ENCODE measurements at places on chromosomes 6 and 20.

DNA sequence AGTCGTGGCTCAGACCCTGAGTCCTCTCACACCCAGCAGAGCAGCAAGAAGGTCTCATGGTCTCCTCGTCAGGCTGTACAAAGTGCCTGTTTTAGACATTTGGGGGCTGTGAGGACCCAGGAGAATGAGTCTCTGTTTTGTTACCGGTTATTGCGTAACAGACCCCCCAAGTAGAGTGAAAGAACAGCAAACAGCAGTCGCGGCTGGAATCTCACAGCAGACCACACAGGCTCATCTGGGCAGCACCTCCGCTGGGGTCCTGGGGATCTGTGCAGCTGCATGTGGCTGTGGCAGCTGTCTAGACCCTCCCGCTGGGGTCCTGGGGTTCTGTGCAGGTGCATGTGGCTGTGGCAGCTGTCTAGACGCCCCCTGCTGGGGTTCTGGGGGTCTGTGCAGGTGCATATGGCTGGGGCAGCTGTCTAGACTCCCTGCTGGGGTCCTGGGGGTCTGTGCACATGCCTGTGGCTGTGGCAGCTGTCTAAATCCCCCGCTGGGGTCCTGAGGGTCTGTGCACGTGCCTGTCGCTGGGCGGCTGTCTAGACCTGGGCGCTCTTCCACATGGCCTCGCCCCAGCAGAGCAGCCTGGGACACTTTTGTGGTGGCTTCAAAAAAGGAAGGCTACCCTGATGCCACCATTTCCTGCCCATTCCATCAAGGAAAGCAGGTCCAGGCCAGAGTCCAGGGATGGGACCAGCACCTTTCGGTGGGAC lies 24.7 kb downstream of the ENTPD6 start:
- DNase-seq, result no peak

- DNase-seq, result no peak
These were observed 115.1 kb downstream of the GJA1 start for GRCh38 chr6:121550491-121551010.

DNA sequence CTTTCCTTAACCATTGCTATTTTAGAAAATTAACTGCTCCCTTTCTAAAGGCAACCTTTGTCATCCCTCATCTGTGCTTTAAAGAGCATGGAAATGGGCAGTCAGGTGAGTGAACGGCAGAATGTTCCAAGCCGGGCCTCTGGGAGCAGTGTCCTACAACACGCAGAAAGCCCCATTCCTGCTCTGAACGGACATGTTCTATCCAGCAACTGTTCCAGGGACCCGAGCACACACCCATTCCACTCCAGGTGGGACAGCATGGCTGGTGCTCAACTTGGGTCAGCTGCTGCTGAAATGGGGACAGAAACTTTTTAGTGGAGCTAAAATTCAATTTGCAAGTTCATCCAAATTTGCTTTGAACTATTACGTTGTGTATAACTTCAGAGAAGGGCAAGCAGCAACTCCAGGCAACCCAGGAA lies 26.7 kb downstream of the DIDO1 start:
- DNase-seq, result no peak

DNA sequence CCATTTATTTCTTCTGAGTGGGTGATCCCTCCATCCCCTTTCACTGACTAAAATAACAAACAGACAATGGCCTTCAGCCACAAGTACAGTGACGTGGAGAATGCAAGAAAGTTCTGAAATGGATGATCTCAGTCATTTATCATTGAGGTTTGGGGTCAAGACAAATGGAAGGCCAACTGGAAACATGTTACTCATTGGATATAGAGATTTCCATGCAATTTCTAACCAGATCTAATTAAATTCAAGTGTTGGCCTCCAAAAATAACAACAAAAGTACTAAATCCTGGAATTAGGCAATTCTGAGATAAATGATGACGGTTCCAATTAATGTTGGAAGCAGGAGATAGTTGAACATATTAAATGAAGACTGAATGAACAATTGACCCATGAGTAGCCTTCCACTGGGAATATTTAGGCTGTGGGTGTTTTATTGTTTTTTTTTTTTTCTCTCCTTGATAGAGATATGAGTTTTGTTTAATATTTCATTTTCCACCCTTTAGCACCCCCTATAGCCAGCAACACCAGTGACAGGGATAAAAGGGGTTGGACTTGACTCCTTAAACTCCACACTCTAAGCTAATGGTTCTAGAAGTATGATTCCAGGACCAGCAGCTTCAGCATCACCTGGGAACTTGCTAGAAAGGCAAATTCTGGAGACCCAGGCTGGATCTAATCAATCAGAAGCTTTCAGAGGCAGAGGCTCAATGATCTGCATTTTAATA lies 112.8 kb downstream of the BCAS1 start:
- no peak for DNase-seq

- no peak for DNase-seq
These were observed 122.0 kb downstream of the CDK19 start for GRCh38 chr6:110693296-110693695.

DNA sequence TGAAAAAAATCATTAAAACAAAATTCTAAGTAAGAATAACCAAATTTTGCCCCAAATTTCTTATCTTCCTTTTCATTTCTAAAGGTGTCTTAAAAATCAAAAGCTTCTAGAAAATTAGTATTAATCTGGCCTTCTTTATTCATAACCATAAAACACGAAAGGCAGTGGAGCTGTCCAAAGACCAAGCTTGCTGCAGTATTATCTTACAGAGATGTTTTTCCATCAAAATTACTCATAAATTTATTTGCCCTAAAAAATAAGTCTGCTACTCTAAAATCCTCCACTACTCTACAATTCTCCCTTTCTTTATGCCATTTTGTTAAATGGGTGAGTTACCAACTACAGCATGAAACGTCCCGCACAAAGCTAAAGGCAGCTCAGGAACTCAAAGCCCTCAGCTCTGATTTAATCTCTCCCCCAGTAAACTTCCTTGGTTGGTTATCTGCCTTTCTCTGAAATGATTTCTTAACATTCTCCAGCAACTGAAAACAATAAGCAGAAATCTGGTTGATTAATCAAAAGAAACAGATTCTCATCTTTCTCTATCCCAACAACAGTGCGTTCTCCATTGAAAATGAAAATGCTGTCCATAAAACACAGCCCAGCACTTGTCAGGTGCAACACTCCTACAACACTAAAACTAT lies 2.1 kb downstream of the USP49 start:
- no peak for DNase-seq

GRCh38 chr6:169175360-169175887 lies 78.2 kb downstream of the THBS2 start:
- no peak for DNase-seq

DNA sequence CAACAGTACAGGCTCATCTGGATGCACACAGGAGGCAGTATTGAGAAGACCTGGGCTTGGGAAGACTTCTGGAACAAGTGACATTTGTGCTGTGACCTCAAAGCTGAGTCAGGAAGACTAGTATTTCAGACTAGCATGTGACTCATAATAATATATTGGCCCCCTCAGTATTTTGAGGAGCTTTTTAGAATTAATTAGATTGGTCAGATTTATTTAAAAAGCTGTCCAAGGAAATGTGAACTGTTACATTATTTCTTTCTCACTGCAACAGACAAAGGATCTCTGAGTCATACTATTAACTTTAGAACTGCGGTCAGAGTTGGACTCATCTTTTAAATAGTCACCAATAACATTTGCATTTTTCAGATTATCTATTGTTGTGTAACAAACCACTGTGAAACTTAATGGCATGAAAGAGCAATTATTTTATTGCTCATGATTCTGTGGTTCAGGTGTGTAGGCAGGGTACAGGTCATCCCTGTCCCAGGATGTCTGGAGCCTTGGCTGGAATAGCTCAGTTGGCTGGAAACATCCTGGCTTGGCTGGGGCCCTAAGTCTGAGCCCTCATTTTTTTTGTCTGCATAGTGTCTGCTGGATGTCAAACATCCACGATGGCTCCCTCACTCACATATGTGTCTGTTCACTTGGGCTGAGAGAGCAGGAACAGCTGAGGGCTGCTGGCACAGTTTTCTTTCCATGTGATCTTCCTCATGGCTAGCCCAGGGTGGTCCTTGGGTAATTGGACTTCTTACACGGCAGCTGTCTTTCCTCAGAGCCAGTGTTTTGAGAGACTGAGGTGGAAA lies 46.9 kb downstream of the MAP3K4 start:
- DNase-seq, result no peak

- DNase-seq, result no peak
These were observed 13.4 kb downstream of the NAPB start for GRCh38 chr20:23407781-23408464.

- DNase-seq, result no peak
These were observed 34.5 kb downstream of the PLCG1 start for GRCh38 chr20:41171736-41172295.

DNA sequence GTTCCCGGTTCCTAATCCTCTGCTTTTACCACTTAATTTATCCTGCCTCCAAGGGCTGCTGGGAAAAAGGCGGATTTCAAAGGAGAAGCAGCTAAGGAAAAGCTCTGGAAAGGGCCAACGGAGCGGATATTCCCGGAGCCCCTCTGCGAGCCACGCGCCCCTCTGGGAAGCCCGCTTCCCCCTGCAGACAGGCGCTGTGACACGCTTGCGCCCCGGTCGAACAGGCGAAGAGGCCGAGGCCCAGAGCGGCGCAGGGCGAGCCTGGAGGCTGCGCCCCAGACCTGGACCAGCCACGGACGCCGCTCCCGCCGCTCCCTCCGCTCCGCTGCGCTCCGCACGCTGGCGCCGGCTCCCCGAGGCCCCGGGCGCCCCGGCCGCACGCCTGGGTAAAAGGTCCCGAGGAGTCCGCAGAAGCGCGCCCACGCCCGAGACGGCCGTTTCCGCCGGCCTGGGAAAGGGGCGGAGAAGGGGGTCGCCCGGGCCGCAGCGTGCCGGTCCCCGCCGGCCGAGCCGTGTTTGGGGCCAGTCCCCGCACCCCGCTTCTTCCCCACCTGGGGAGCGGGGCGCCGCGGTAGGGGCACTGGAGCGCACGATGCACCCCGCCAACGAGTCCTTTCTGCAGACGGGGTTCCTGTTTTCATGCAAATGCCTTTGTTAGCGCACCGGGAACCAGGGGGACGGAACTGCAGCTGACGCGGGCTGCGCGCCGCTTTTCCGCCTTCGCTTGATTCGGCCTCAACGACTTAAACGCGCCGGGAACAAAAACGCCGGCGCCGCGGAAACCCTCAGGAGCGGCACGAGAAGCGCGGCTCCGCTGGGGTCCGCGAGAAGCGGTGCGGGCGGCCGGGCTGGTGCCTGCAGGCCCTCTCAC lies 91.9 kb upstream of the SIRPA start:
- peak; percentile 68 for DNase-seq

DNA sequence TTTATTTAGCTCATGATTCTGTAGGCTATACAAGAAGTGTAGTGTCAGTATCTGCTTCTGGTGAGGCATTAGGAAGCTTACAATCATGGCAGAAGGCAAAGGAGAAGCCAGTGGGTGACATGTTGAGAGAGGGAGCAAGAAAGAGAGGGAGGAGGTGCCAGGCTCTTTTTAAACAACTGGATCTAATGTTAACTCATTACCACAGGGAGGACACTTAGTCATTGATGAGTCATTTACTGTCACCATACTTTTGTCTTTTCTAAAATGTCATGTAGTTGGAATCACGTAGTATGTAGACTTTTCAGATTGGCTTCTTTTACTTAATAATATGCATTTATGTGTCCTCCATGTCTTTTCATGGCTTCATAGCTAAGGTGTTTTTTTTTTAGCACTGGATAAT lies 58.1 kb downstream of the NUS1 start:
- DNase-seq, result no peak

- DNase-seq, result no peak
These were observed 145.4 kb upstream of the BTBD3 start for GRCh38 chr20:11772226-11772730.

GRCh38 chr6:121851056-121851455 lies 415.6 kb downstream of the GJA1 start:
- DNase-seq, result peak; percentile 21

DNA sequence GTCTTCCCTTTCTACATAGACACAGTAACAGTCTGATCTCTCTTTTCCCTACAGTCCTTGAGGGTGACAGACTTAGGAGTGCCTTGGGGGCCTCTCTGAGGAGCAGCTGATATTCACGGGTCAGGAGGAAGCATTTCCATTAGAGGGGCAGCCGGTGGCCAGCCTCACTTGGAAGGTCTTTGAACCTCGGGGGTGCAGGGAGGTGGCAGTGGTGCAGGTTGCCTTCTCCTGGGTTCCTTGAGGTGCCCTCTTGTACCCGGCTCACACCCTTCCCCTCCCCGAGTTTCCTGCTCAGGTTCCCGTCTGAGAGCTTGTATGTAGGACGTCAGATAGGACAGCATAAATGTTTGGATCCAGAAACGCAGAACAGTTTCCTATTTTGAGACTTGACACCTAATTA lies 2.5 kb downstream of the RTEL1 start:
- DNase-seq, result no peak

GRCh38 chr6:156016186-156016976 lies 560.7 kb upstream of the NOX3 start:
- DNase-seq, result no peak

GRCh38 chr6:52475307-52475706 lies 55.2 kb downstream of the EFHC1 start:
- DNase-seq, result no peak

- no peak for DNase-seq
These were observed 6.7 kb upstream of the KHDC1L start for GRCh38 chr6:73231986-73232391.

DNA sequence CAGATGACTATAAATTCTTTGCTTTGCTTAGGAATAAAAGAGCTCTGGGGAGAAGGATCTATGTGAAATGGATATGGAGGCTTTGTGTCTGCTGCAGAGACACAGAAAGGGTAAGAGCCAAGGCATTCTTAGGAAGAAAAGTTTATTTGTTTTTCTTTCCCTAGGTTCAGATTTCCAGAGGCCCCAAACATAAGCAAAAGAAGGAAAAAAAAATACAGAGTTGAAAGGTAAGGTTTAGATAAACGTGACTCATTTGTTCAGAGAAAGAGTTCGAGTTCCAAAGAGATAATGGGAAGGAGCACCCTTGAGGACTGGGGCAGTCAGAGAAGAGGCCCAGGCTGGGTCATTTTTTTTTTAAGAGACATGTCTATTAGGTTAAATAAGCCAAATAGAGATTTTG lies 27.4 kb upstream of the BMP5 start:
- no peak for DNase-seq

DNA sequence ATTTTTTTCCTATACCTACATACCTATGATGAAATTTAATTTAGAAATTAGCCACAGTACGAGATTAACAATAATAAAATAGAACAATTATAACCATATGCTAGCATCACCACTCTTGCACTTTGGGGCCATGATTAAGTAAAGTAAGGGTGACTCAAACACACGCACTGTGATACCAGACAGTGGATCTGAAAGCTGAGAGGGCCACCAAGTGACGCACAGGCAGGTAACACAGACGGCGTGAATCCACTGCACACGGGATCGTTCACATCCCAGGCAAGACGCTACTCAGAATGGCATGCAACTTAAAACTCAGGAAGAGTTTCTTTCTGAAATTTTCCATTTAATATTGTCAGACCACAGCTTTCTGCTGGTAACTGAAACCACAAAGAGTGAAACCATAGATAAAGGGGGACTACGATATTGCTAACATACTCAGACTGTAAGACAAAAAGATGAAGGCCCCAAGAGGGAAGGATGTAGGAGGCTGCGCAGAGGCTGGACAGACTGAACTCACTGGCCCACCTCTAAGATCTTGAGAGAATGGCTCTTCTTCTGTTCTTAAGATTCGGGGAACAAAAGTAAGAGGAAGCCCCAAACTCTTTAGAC lies 17.9 kb downstream of the RRBP1 start:
- no peak for DNase-seq
